ENCODE measurements at places on chromosomes 16 and 17.

- no peak for DNase-seq
Observed at GRCh38 chr17:76382803-76383545, 1.4 kb upstream of the SPHK1 start.

- DNase-seq, result no peak
Observed at GRCh38 chr17:39011907-39012468, 44.8 kb upstream of the FBXO47 start.

DNA sequence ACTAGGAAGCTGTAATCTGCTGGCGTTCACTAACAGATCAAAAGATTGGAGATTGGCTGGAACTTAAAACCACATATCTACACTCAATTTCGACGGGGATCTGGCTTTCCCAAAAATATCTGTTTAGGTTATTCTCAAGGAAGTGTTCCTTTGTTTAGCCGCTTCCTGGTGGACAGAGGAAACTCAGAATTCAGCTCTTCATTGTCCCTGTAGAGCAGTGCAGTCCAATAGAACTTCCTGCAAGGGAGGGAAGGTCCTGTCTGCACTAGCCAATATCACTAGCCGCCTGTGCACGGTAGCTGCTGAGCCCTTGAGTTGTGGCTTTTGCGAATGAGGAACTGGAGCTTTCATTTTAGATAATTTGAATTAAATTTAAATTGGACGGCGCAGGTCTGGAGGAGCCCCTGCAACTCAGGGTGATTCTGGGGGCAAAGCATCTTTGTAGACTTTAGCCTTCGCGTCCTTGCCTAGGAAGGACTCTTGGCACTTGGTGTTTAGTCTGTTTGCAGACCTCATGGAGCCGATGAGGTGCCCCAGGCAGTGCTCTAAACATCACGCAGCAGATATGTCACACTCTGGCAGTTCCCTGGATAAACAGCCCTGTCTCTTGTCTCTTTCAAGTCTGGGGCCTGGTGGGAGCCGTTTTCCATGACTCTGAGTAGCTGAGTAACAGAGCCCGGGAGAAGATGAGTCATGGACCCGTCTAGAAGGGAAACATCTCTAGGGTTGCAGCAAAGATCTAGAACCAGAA lies 122.2 kb downstream of the CCDC182 start:
- no peak for DNase-seq

DNA sequence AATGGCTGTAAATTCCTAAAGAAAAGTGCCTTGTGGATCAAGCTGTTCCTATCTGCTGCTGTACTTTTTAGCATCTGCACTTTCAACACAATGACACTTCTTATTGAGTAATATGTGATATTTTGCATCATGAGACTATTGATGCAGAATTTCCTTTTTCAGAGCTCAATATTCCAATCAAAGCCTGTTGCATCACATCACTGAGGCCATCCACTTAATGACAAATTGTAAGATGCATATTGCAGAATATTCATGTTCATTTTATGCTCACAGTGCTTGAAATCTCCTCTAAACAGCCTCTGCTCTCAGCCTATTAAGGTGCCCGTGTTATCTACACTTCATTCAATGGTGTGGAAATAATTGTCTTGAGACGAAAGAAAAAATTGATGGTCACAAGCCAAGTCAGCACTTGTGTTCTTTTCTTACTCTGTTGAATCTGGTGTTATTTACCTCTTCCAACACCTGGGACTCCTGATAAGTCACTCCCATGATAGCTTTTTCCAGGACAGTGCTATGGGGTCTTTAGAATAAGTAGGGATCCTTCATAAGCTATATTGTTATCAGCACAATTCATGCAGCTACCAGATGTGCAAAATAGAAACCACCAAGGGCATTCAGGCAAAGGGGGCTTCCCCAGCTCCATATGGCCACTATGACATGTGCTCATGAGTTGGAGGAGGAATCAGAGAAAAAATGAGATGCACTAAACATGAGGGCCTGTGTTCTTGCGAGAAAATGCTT lies 9.3 kb upstream of the SKAP1 start:
- DNase-seq, result no peak

GRCh38 chr16:35753559-35754390 lies 2294.4 kb downstream of the TP53TG3F start:
- peak; percentile 66 for DNase-seq

- no peak for DNase-seq
Observed at GRCh38 chr17:45008216-45008615, 40.1 kb upstream of the C1QL1 start.

DNA sequence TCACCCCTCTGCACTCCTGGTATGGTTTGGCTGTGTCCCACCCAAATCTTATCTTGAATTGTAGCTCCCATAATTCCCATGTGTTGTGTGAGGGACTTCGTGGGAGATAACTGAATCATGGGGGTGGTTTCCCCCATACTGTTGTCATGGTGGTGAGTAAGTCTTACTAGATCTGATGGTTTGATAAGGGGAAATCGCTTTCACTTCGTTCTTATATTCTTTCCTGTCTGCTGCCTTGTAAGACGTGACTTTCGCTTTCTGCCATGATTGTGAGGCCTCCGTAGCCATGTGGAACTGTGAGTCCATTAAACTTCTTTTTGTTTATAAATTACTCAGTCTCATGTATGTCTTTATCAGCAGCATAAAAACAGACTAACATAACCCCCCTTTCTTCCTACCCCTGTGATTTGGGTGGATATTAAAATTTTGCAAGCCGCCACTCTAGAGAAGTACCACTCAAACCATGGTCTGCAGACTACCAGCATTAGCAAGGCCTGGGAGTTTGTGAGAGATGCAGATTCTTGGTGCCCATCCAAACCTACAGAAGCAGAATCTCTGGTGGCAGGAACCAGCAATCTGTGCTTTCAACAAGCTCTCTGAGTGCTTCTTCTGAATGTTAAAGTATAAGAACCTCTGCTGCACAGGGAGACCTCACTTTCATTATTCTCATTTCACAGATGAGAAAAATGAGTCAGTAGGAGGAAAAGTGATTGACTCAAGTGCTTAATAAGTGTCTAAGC lies 999.5 kb upstream of the EEF2KMT start:
- peak; percentile 13 for DNase-seq

- DNase-seq, result no peak
Observed at GRCh38 chr16:5504064-5504781, 406.6 kb upstream of the EEF2KMT start.

DNA sequence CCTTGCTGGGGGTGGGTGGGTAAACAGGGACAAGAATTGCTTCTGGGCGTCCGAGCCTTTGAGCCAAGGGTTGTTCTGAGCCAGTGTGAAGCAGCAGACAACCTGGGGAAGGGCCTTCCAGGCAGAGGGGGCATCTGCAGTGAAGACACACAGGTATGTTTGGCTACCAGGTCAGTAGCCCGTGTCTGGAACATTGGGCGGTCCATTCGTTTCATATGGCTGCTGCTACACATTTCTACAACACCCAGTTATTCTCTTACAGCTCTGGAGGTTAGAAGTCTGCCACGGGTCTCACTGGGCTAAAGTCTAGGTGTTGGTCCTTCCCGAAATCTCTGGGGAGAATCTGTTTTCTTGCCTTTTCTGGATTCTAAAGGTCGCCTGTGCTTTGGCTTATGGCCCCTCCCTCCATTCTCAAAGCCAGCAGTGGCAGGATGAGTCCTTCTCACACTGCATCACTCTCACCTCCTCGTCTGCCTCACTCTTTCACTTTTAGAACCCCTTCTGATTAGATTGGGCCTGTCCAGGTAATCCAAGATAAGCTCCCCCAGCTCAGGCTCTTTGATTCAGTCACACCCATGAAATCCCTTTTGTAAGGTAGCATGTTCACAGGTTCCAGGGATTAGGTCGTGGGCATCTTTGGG lies 136.1 kb downstream of the CLEC16A start:
- no peak for DNase-seq

DNA sequence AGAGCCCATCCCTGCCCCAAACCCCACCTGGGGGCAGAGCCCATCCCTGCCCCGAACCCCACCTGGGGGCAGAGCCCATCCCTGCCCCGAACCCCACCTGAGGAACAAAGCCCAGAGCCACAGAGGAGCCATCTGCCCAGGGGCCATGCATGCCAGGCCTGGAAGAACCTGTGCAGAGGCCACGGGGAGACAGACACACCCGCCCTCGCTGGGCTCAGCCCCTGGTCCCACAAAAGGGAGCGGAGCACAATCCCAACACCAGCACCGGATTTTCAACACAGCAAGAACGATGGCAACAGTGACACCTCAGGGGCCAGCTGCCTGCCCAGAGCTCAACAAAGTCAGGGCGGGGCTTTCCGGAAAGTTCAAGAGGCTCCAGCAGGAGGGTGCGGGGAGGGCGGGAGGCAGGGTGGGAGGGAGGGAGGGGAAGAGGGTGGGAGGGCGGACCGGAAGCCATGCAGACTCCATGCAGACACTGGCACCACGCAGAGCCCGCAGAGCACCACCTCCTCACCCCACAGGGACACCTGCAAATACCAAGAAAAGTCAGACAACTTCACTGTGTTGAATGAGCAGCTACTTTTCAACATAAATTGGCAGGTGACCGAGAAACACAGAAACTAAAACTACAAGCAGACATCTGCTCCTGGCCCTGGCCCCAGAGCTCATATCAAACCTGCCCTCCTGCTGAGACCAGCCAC lies 27.9 kb upstream of the C16orf95 start:
- no peak for DNase-seq

- DNase-seq, result no peak
Observed at GRCh38 chr16:28298511-28298878, 6.2 kb downstream of the SBK1 start.

GRCh38 chr16:52721331-52721730 lies 174.4 kb upstream of the TOX3 start:
- DNase-seq, result no peak

- DNase-seq, result no peak
Observed at GRCh38 chr17:82304826-82305726, 12.3 kb downstream of the CD7 start.

DNA sequence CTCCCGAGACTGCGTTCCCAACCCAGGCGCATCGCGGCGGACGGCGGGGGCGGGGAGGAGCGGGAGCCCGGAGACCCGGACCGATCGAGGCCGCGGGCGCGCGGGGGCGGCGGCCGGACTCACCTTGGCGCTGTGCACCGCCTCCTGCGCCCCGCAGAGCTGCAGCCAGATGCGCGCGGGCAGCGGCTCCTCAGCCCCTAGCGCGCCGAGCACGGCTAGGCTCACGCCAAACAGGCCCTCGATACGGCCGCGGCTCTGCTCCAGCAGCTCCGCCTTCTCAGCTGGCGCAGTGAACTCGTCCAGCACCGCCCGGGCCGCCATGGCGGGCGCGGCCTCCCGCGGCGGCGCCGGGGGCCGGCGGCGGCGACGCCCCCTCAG lies 339 bp downstream of the N4BP1 start:
- DNase-seq, result peak; percentile 85

DNA sequence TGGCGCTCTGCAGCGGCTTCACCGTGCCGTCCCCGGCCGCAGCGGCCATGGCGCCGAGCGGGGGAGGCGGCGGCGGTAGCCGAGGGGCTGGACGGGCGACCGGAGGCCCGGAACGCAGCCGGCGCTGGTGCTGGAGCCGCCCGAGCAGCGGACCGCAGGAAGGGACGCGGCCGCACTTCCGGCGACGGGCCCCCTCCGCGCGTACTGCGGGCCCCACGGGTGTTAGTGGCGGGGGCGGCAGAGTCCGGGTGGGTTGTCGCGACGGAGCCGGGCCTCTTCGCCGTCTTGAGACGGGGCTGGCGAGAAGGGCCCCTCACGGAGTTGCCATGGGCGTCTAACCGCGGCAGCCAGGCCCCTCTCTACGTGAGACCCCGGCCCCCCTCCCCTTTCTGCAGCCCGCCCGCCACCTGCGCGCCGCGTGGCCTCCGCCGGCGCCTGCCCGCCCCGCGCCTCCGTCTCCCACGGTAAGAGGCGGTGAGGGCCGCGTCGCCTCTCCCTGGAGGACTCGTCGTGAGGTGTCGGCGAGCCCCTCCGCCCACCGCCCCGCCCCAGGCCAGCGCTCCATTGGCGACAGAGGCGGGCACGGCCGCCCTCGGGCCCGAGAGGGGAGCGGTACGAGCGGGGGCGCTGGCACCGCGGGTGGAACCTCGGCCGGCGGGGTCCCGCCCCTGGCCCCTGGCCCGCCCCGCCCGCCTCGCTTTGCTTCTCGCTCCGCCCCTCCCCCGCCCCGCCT lies at the start of the genes VPS9D1 and ZNF276:
VPS9D1 (minus strand) TSS at position 86 of the 733 bp plus-strand sequence; CDS start at position 49, 37 bp downstream.
ZNF276 (plus strand) TSS at position 725 of the 733 bp plus-strand sequence. CDS start 104 bp downstream, outside the sequence.
- DNase-seq, result peak; percentile 92

DNA sequence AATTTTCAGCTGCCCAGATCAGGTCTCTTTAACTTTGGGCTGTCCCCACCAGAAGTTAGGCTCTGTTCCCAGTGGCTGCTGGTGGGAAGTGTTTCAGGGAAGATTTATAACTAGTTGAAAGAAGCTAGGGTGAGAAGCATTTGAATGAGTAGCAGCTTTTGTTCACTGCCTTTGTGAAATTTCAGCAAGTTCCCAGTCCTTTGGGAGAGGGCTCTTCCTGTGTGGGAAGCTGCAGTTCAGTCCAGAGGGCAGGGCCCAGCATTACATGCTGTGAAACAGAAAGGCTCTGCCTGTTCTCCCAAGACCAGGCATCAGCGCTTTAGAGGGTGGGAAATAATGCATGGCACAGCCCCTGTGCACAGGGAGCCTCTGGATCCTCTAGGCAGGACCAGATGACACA lies 17.8 kb downstream of the PROCA1 start:
- no peak for DNase-seq

DNA sequence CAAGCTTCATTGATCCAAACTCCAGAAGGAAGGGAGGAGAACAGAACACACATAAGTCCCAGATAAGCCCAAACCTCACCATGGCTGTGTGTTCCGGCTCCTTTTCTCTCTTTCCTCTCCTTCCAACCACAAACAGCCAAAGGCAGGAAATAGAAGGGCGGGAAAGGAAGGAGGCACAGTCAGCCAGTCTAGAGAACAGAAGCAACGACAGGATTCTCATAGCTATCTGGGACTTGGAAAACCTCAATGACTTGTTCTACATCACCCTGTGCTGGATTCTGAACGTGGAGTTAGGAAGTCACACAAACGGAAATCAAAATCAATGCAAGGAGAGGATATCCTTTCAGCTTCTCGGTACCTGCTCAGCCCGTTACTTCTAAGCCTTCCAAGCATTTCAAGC lies 9.0 kb downstream of the CRK start:
- no peak for DNase-seq

- DNase-seq, result peak; percentile 97
Observed at GRCh38 chr17:41665566-41666236, 23.0 kb upstream of the EIF1 start.

DNA sequence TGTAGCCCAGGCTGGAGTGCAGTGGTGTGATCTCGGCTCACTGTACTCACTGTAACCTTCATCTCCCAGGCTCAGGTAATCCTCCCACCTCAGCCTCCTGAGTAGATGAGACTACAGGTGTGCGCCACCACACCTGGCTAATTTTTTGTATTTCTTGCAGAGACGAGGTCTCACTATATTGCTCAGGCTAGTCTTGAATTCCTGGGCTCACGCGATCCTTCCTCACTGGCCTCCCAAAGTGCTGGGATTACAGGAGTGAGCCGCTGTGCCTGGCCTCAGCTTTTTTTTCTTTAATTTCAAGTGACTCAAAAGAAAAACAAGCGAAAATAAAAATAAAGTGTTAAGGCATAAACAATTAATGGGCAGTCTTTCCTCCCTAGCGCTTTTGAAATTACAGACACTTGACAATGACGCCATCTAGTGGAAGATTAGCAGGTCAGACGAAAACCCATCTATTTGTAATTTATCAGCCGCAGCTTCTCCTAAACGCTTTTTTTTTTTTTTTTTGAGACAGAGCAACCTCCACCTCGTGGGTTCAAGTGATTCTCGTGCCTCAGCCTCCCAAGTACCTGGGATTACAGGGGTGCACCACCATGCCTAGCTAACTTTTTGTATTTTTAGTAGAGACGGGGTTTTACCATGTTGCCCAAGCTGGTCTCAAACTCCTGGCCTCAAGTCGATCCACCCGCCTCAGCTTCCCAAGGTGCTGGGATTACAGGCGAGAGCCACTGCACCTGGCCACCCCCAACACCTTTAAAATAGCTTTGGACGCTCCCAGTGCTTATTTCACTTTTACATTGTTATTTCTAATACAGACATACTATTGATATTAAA lies 28.1 kb upstream of the PECAM1 start:
- DNase-seq, result no peak

Measured in osteocyte (in vitro differentiated cells).